CMK (cell line): ENCODE measurements at places on chromosomes 13 and 19.
A peak's percentile ranks its signal among the peaks of the same experiment; 100 is the strongest.

- DNase-seq, result no peak
These were observed 86.5 kb downstream of the PCDH9 start for GRCh38 chr13:67143544-67144115.

GRCh38 chr19:19778666-19779065 is 42.9 kb downstream of the ZNF506 start:
- no peak for DNase-seq

- DNase-seq, result no peak
These were observed 123.9 kb downstream of the SHISA2 start for GRCh38 chr13:25927932-25928331.

- no peak for DNase-seq
These were observed 158.8 kb upstream of the SPRY2 start for GRCh38 chr13:80499536-80500290.

DNA sequence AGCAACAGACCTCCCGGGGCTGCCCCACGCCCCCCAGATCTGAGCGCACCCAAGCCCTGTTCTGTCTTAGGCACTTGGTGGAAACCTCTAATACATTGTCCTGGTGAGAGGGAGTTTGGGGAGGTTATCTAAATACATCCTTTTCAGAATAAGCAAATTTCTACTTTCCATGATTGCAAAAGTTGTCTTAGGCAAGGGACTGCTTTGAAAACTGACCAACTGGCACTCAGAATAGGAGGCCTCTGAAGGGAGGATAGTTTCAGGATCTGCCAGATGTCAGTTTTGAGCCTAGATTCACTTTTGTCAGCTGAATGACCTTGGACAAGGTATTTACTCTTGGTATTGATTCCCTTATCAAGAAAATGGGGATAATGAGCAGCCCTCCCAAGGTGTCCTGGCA is 11.8 kb downstream of the SERP2 start:
- DNase-seq, result no peak

DNA sequence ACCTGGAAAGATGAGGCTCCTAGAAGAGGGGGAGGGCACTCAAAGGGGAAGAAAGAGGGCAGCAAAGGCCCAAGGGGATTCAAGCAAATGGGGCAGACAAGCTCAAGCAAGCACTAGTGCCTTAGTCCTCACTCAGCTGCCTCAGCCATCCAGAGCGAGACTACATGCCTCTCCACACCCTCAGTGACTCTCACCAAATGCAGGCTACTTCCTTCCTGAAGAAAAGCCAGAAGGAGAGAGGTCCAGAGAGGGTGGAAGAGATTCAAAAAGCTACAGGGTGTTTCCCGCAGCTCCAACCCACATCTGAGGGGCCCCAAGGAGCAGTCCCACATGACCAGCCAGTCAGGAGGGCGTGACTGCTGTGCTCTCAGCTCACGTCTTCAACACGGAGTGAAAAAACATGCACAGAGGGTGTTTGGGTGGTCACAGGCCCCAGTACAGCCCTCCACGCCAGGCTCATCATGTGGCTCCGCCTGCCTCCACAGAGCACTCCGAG is 40.5 kb downstream of the MIPEP start:
- peak; percentile 7 for DNase-seq

DNA sequence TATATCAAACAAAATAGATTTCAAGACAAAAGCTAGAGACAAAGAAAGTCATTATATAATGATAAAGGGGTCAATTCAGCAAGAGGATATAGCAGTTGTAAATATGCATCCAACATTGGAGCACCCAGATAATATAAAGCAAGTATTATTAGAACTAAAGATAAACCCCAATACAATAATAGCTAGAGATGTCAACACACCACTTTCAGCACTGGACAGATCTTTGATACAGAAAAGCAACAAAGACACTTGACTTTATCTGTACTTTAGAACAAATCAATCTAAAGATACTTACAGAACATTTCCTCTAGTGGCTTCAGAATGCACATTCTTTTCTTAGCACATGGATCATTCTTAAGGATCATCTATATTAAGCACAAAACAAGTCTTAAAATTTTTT is 59.1 kb upstream of the TEX29 start:
- no peak for DNase-seq

DNA sequence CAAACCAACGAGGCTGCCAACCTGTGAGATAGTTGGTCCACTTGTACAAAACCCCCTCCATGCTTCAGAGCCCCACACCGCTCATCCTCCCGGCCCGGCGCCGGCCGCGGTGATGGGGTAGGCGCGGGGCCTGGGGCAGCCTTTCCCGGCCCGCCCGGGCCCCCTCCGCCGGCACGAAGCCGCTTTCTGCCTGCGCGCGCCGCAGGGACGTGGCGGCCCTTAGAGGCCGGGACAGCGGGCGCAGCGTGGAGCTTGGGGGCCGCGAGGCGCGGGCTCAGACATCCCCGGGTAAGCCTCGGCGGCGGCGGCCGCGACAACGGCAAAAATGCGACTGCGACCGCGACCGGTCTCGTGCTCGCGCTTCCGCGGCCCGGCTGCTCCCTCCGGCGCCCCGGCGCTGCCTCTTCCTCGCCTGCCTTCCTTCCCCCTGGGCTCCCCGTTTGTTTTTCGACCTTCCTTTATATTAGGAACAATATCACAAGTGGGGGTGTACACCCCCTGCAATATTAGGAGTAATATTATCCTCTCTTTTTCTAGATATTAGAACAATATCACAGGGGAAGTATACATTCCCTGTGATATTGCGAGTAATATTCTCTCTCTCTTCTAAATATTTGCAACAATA is 53.9 kb upstream of the CEACAM21 start:
- no peak for DNase-seq

- DNase-seq, result no peak
These were observed 29.9 kb upstream of the MUC16 start for GRCh38 chr19:9040131-9040530.

DNA sequence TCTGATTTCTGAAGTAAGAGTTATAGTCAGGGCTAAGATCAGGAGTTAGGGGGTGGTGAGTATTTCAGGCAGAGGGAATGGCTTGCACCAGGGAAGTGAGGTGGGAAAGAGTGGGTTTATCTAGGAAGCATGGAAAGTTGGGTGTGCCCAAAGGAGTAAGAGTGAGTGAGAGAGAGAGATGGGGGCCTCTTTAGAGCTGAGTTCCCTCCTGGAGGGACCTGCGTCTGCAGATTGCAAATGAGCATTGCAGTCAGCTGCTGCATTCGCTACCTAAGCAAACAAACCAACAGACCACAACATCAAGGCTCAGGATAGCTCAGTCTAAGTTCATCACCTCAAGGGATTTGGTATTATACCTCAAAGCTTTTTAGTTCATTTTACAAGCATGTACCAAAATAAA is 405.8 kb downstream of the FGF9 start:
- DNase-seq, result no peak

DNA sequence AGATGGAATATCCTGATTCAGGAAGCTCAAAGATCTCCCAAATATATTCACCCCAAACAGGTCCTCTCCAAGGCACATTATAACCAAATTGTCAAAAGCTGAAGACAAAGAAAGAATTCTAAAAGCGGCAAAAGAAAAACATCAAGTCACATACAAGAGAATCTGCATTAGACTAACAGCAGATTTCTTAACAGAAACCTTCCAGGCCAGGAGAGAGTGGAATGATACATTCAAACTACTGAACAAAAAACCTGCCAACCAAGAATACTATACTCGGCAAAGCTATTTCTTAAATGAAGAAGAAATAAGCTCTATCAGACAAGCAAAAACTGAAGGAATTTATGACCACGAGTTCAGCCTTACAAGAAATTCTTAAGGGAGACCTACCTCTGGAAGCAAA is 120.6 kb upstream of the WASF3 start:
- DNase-seq, result no peak

- no peak for DNase-seq
These were observed 498.6 kb downstream of the KCTD12 start for GRCh38 chr13:76387566-76387965.

GRCh38 chr13:31476753-31477152 is 262.6 kb upstream of the RXFP2 start:
- no peak for DNase-seq

- DNase-seq, result no peak
These were observed 1.8 kb downstream of the MAB21L1 start for GRCh38 chr13:35474496-35475211.

GRCh38 chr19:7740682-7741054 is 6.7 kb downstream of the CD209 start:
- no peak for DNase-seq

DNA sequence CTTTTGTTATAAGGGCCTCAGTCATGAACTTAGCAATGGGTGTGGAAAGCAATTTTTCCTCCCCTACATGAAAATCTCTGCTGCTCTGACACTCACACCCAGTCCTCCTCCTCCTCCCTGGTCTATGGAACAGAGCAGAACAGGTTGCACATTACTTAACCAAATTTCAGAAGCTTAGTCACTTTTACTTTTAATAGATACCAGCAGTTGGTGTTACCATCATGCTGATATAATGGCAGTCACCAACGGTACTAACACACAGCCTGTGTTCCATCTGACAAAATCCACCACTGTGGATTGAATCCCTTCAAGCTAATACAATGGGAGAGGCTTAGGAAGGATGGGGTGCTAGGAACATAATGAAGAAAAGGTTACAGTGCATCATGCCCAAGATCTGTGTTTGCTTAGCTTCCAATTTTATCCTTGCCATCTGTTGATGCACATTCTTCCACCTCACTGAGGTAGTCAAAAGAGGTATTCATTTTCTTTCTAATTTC is 9.8 kb downstream of the TPT1 start:
- DNase-seq, result no peak

- no peak for DNase-seq
These were observed 46.4 kb upstream of the SHKBP1 start for GRCh38 chr19:40530091-40530901.

GRCh38 chr19:35673121-35673804 is 6.9 kb downstream of the UPK1A start:
- no peak for DNase-seq

DNA sequence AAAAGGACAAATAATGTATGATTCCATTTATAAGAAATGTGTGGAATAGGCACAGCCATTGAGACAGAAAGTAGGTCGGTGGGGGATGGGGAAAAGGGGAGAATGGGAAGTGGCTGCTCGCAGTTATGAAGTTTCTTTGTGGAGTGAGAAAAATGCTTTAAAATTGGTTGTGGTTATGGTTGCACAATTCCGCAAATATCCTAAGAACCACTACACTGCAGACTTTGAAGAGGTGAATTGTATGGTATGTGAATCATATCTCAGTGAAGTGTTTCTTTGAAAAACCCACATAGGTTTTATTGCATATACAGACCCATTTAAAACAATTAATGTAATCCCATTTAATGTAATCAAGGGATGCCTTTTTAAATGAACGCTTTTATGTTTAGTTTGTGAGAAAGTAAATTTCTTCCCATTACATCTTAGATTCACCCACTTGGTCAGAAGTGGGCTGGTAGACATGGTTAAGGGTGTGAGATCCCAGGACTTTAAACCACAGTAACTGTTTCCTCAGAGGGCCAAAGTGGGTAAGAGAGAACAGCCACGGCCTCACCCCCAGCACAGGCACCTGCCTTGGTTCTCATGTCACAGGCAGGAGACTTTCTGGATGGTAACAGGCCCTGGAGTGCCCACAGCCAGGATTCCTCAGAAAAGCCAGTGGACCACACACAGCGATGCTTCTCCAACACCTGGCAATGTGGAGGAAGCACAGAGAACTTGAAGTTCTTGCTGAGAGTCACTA is 119.3 kb upstream of the GJB6 start:
- DNase-seq, result no peak

GRCh38 chr13:28622286-28622685 is 36.6 kb upstream of the POMP start:
- no peak for DNase-seq

- DNase-seq, result no peak
These were observed 50.7 kb upstream of the DIAPH3 start for GRCh38 chr13:60214213-60215055.

- DNase-seq, result no peak
These were observed 13.6 kb upstream of the ZNF611 start for GRCh38 chr19:52748336-52748950.
